ENCODE measurements at places on chromosomes 1 and 21. TPM values are rescaled to one million over a fixed set of nuclear protein-coding genes. Genes with fewer than 3 reads are reported as not detected.

The AADACL3 gene
- total RNA-seq: not detected

The CFAP74 gene
- total RNA-seq: not detected

DNA sequence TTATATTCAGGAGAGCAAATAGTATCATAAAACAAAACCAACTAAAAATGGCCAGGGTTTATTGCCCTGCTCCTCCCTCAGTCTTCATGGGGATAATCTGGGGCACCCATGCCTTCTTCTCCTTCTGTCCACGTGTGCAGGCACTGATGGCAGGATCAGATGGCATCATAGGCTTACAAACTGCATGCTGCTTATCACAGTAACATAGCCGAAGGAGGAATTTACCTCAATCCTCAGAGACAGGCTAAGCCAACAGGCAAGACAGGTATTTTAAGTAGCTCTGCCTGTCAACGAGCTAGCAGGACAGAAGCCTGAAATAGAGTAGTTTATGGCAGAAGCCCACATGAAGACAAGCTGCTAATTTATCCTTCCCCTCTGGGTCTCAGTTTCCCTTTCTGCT lies 9.4 kb downstream of the LAMB3 start:
- H3K4me3 ChIP-seq: no peak overlapping the region
- no peaks in the 10 kb centered on the region for H3K4me1 ChIP-seq

- H3K27ac ChIP-seq: no peak overlapping the region
- peaks cover 17% of the 10 kb centered on the region for H3K36me3 ChIP-seq
- DNase-seq: no peak
- no peak overlapping the region for H3K4me3 ChIP-seq
- H3K27me3 ChIP-seq: no peaks in the 10 kb centered on the region
Measured at GRCh38 chr1:155389826-155390225, 69.1 kb downstream of the RUSC1 start.

DNA sequence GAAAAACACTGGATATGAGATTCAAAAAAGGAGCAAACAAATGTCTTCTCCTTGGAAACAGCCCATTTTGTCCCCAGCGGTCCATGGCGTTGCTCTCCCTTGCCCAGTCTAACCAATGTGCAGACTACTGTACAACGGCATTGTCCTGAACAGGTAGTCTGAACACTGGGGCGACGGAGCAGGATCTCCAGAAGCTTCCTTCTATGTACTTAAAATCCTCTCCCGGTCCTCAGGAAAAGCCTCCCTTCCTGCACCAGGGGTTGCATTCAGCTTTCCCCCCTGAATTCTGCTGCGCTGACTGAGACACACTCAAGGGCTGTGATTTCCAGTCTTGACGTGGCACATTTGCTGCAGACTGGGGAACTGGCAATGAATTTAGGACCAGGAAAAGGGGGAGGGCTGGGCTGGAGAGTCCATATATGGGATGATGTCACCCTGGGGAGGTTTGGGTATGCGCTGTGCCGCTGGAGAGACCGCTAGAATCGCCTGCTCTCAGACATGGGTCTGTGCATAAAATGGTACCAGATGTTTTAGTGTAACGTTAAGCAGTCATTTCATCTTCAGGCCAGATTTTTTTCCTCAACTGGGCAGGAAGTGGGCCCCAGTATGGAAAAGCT lies 275.9 kb upstream of the C1orf105 start:
- peaks cover 24% of the 10 kb centered on the region for H3K4me1 ChIP-seq
- DNase-seq: no peak
- no peak overlapping the region for H3K4me3 ChIP-seq
- H3K27me3 ChIP-seq: no peaks in the 10 kb centered on the region

- H3K4me3 ChIP-seq: no peak overlapping the region
- H3K4me1 ChIP-seq: no peaks in the 10 kb centered on the region
- no peak overlapping the region for H3K27ac ChIP-seq
- H3K36me3 ChIP-seq: no peaks in the 10 kb centered on the region
- DNase-seq: no peak
Measured at GRCh38 chr21:26743524-26743923, 101.7 kb downstream of the ADAMTS1 start.

The SLC9C2 gene
- total RNA-seq: not detected

DNA sequence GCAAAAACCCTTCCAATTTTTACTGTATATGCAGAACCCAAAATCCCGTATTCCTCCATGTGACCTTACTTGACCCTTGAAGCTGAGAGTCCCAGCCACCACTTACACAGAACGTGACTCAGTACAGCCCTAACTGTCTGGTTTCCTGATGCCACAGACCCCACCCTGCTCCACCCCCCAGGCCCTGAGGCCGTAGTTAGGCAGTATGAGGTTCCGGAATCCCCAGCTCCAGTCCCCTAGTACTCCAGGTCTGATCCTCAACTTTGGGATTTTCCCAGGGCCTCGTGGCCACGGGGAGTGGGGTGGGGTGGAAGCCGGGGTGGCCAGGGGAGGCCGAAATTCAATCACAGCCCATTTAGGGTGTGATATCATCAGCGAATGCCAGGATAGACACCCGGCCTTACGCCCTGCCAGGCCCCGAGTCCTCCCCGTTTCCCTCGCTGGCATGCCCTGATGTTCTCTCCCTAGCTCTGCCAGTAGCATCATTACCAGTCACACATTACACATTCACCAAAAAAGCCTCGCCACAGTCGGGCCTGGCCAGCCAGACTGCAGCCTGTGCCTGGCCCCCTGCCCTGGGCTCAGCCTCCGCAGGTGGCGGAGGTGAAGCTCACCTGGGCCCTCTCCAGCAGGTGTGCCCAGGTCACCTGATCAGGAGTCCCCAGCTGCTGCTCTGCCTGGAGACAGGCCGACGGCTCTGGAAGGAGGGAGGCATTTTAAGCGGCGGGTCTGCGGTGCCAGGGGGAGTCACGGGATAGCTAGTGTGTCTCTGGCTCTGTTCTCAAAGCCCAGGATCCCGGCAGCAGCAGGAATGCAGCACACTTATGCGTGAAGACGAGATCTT lies 70.8 kb downstream of the SCCPDH start:
- no peaks in the 10 kb centered on the region for H3K27me3 ChIP-seq
- no peak overlapping the region for H3K4me3 ChIP-seq
- no peak for DNase-seq
- no peak overlapping the region for H3K27ac ChIP-seq

GRCh38 chr1:91124989-91125417 lies 103.2 kb upstream of the ZNF644 start:
- DNase-seq: peak; percentile 23
- no peak overlapping the region for H3K4me3 ChIP-seq
- peaks cover 16% of the 10 kb centered on the region for H3K4me1 ChIP-seq
- H3K36me3 ChIP-seq: no peaks in the 10 kb centered on the region
- no peaks in the 10 kb centered on the region for H3K27me3 ChIP-seq

- no peak overlapping the region for H3K27ac ChIP-seq
- no peak overlapping the region for H3K4me3 ChIP-seq
- no peaks in the 10 kb centered on the region for H3K36me3 ChIP-seq
- H3K4me1 ChIP-seq: peaks cover 11% of the 10 kb centered on the region
- DNase-seq: no peak
Measured at GRCh38 chr1:7145947-7146346, 360.7 kb downstream of the CAMTA1 start.

All from neural progenitor cell (in vitro differentiated cells).